G401 (cell line): ENCODE measurements at places on chromosomes 2 and 18. TPM values are rescaled to one million over a fixed set of nuclear protein-coding genes. Genes with fewer than 3 reads are reported as not detected.

Gene DOK6
- 0.06 and 0.10 TPM in 2 replicates for total RNA-seq

Gene SERPINB2
- total RNA-seq, result not detected in 2 replicates

Gene GCFC2
- total RNA-seq, result 38.6 and 52.5 TPM in 2 replicates

Gene DSG4
- not detected in 2 replicates for total RNA-seq

Gene UNC80
- total RNA-seq, result not detected in 2 replicates

Gene IL1B
- total RNA-seq, result not detected in 2 replicates

Gene TFCP2L1
- 0.03 TPM in 1 of 2 replicates, not detected in the other for total RNA-seq

Gene IL1R1
- not detected in 2 replicates for total RNA-seq

Gene PLGLB2
- not detected in 2 replicates for total RNA-seq

Gene SLC35F6
- total RNA-seq, result 15.8 and 27.5 TPM in 2 replicates

Gene HOXD8
- total RNA-seq, result 4.1 and 4.2 TPM in 2 replicates

Gene CCDC93
- 8.5 and 10.7 TPM in 2 replicates for total RNA-seq

Gene IL1RN
- total RNA-seq, result not detected in 2 replicates

Gene CCDC178
- total RNA-seq, result not detected in 2 replicates

Gene NOSTRIN
- not detected in 2 replicates for total RNA-seq

Gene STARD7
- 117 and 144 TPM in 2 replicates for total RNA-seq

Gene CSRNP3
- not detected in 2 replicates for total RNA-seq

Gene SULT1C2
- total RNA-seq, result 0.71 and 3.2 TPM in 2 replicates

Gene MAPK4
- not detected in 2 replicates for total RNA-seq

Gene CHRND
- not detected in 2 replicates for total RNA-seq

Gene HOXD13
- 0.43 TPM in 1 of 2 replicates, not detected in the other for total RNA-seq

Gene ACOXL
- not detected in 2 replicates for total RNA-seq

Gene PRKCE
- 3.9 TPM in 2 replicates for total RNA-seq

Gene PSD4
- 0.25 TPM in 1 of 2 replicates, not detected in the other for total RNA-seq

Gene ANKRD29
- not detected in 2 replicates for total RNA-seq

Gene COL3A1
- 347 and 349 TPM in 2 replicates for total RNA-seq

Gene B4GALT6
- 0.75 TPM in 1 of 2 replicates, not detected in the other for total RNA-seq

Gene ST6GAL2
- total RNA-seq, result not detected in 2 replicates

Gene INHBB
- not detected in 2 replicates for total RNA-seq

Gene CYRIA
- total RNA-seq, result not detected in 2 replicates

Gene RNF152
- total RNA-seq, result 0.07 TPM in 1 of 2 replicates, not detected in the other

Gene IL37
- not detected in 2 replicates for total RNA-seq

Gene RAB6D
- total RNA-seq, result 0.06 TPM in 1 of 2 replicates, not detected in the other

Gene SPP2
- total RNA-seq, result not detected in 2 replicates

Gene TMEM178A
- 98.4 and 118 TPM in 2 replicates for total RNA-seq

Gene SFXN5
- 11.4 and 24.6 TPM in 2 replicates for total RNA-seq

Gene LRP1B
- total RNA-seq, result not detected in 2 replicates

Gene LIMS4
- not detected in 2 replicates for total RNA-seq

Gene STPG4
- total RNA-seq, result not detected in 2 replicates

Gene ADAM23
- total RNA-seq, result 2.7 and 7.7 TPM in 2 replicates

Gene LYG2
- total RNA-seq, result not detected in 2 replicates

Gene ALPP
- total RNA-seq, result 6.2 and 9.0 TPM in 2 replicates

Gene CROCC2
- not detected in 2 replicates for total RNA-seq

Gene RNF138
- total RNA-seq, result 53.8 and 94.9 TPM in 2 replicates

Gene MAP3K19
- total RNA-seq, result not detected in 2 replicates

Gene CDK15
- total RNA-seq, result not detected in 2 replicates

Gene MAP3K20
- total RNA-seq, result 2.6 and 7.2 TPM in 2 replicates

Gene IL36B
- not detected in 2 replicates for total RNA-seq

Gene LRRC30
- not detected in 2 replicates for total RNA-seq

Gene PLGLB1
- total RNA-seq, result 0.92 and 1.4 TPM in 2 replicates

Gene PRKAG3
- not detected in 2 replicates for total RNA-seq

Gene CAPN14
- total RNA-seq, result not detected in 2 replicates

Gene RALBP1
- total RNA-seq, result 54.2 and 65.3 TPM in 2 replicates

Gene PRR30
- not detected in 2 replicates for total RNA-seq
